ENCODE measurements at places on chromosomes 11 and 22.

DNA sequence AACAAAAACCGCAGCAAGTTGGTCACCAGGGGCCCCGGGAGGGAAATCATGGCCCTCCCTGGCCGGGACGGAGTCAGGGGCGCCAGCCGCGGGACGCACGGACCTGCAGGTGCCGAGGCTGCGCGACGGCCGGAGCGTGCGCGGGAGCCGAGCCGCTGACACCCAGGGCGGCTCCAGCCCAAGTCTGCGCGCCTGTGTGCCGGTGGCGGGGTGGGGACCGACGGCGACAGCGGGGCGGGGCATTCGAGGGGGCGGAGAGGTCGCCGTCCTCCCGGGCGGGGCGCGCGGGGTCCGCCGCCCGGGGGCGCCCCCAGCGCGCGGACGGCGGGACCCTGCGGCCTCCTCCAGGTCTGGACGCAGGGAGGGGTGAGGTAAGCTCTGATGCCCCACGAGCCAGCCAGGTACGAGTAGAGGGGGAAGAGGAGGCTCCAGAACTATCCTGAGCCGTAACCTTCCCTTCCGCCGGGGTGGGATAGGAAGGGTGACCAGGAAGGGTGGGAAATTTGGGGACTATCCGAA is at the start of gene ESAM:
Gene ESAM, minus strand, starts transcription at position 186 of the 519 bp plus-strand sequence. Its CDS starts 136 bp downstream, at position 50.
- peaks cover 36% of the 10 kb centered on the region for H3K4me1 ChIP-seq
- H3K27me3 ChIP-seq: peaks cover 59% of the 10 kb centered on the region
- H3K36me3 ChIP-seq: no peaks in the 10 kb centered on the region
- H3K4me3 ChIP-seq: peak within 1 kb of the TSS; percentile 49
- DNase-seq: peak; percentile 72
- H3K27ac ChIP-seq: no peak within 1 kb of the TSS

- H3K36me3 ChIP-seq: no peaks in the 10 kb centered on the region
- DNase-seq: no peak
- no peak overlapping the region for H3K4me3 ChIP-seq
- no peak overlapping the region for H3K27ac ChIP-seq
- no peaks in the 10 kb centered on the region for H3K27me3 ChIP-seq
Observed at GRCh38 chr11:69654001-69654659, 13.2 kb downstream of the CCND1 start.

- H3K27ac ChIP-seq: no peak overlapping the region
- DNase-seq: peak; percentile 62
- H3K4me3 ChIP-seq: peak overlapping the region; percentile 62
- no peaks in the 10 kb centered on the region for H3K36me3 ChIP-seq
Observed at GRCh38 chr11:77590194-77590782, 535 bp downstream of the AQP11 start.

- no peak overlapping the region for H3K27ac ChIP-seq
- no peaks in the 10 kb centered on the region for H3K4me1 ChIP-seq
- no peak overlapping the region for H3K4me3 ChIP-seq
- H3K27me3 ChIP-seq: peaks cover 4% of the 10 kb centered on the region
- DNase-seq: no peak
- no peaks in the 10 kb centered on the region for H3K36me3 ChIP-seq
Observed at GRCh38 chr11:124830749-124831148, 30.5 kb upstream of the MSANTD2 start.

DNA sequence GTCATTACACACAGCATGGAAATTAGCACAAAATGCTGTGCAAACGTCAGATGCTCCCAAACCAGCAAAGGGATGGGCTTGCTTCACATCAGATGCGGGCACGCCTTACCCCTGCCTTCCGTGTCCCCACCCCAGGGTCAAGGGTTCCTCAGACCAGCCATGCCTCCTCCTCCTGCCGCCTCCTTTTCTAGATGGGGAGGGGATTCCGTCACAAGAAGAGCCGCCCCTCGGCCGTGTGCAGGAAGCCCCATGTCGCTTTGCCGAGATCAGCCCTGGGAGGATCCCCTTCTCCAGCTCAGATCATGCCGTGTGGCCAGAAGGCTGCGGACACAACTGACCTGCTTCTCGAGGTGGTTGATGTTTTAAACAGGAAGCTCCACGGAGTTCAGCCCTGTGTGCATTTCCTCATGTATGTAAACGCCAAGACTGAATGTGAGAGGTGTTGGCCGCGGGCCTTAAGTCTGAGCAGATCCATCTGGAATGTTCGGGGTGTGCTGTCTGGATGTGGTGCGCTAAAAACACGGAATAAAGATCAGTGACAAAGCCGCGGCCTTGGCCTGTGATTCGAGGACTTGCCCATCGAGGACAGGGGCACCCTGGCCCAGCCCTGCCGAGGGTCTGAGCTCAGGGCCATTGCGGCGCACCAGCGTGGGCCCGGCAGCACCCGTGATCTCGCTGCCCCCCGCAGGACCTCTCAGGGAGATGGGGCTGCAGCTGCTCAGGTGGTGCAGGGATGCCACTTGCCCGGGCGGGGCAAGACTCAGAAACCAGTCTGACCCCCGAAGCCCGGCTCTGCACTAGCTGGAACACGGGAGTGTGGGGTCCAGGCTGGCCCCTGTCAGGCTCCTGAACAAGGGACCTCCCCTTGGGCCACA is 412.9 kb downstream of the TBC1D22A start:
- DNase-seq: no peak
- H3K36me3 ChIP-seq: no peaks in the 10 kb centered on the region
- H3K27me3 ChIP-seq: no peaks in the 10 kb centered on the region
- no peak overlapping the region for H3K27ac ChIP-seq
- H3K4me1 ChIP-seq: no peaks in the 10 kb centered on the region
- H3K4me3 ChIP-seq: no peak overlapping the region

GRCh38 chr11:11570823-11571222 is 51.0 kb downstream of the GALNT18 start:
- H3K36me3 ChIP-seq: no peaks in the 10 kb centered on the region
- H3K27ac ChIP-seq: no peak overlapping the region
- no peak overlapping the region for H3K4me3 ChIP-seq
- no peaks in the 10 kb centered on the region for H3K27me3 ChIP-seq
- no peaks in the 10 kb centered on the region for H3K4me1 ChIP-seq
- DNase-seq: no peak

GRCh38 chr11:12502046-12502445 is 124.7 kb downstream of the PARVA start:
- no peak for DNase-seq
- H3K27me3 ChIP-seq: no peaks in the 10 kb centered on the region
- H3K27ac ChIP-seq: no peak overlapping the region

- H3K4me1 ChIP-seq: no peaks in the 10 kb centered on the region
- DNase-seq: no peak
- no peaks in the 10 kb centered on the region for H3K36me3 ChIP-seq
- no peaks in the 10 kb centered on the region for H3K27me3 ChIP-seq
- H3K4me3 ChIP-seq: no peak overlapping the region
- H3K27ac ChIP-seq: no peak overlapping the region
Observed at GRCh38 chr11:30786256-30787110, 200.3 kb upstream of the MPPED2 start.

Measured in neural progenitor cell (in vitro differentiated cells).